ENCODE measurements at places on chromosomes 7 and 10.

DNA sequence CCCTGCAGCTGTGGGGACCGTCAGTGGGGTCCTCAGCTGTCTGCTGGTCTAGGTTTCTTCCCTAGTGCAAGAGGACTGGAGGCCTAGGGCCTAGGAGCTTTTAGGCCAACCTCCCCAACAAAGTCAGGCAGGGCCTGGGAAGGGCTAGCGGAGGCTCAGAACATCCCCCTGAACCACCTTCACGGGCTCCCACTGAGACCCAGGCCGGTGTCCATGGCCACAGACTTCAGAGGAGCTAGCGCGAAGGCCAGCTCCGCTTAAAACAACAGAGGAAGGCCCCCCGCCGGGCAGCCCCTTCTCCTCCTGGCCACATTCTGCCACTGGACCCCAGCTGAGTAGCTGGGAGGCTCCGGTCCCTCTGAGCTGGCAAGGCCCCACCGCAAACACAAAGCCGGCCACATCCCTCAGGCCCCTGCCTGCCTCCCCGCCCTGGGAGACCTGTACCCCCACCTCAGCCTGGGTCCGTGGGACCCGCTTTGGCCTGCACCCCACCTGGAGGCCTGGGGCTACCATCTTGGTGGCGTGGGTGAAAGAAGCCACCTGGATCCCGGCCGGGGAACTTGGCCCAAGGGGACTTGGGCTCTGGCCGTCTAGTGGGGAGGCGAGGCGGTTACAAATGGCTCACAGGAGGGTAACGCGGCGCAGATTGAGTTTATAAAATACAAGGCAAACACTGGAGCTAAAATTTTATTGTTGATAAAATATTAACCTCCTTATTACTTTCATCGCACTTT is 5.4 kb upstream of the UNCX start:
- DNase-seq = no peak

DNA sequence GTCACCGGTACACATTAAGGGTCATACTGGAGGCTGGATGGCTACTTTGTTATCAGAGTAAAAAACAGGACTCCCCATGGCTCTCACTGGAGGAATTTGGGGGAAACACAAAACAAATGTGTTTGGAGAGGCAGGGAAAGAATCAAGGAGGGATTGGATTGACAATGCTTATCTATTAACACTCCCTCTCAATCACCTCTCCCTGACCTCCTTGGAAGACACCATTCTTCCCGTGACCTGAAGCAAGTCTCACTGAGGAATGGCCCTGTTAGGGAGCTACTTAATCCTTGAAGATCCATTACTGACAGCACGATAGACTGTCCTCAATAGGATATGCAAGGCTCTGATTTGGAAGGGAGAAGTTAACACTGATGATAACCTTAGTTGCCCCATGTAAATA is 242.1 kb upstream of the PTN start:
- no peak for DNase-seq

- no peak for DNase-seq
Measured at GRCh38 chr7:146922782-146923181, 806.2 kb downstream of the CNTNAP2 start.

DNA sequence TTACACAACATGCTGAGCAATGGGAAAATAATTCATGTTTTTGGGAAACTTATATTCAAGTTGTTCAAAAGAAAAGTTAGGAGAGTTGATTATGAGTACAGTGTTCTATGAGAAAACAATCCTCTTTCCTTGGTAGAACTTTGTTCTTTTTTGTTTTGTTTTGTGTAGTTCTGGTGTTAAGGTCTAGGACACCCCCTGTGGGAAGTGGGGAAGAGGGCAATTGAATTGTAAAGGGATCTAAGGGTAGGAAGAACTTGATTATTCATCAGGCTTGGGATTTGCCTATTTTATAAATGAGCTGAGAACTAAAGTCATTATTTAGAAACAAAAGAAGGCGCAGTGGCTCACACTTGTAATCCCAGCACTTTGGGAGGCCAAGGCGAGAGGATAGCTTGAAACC is 25.9 kb upstream of the CDK13 start:
- DNase-seq = no peak

GRCh38 chr7:157013602-157014549 is 3.4 kb upstream of the MNX1 start:
- no peak for DNase-seq
